Stimulated activated CD8-positive, alpha-beta memory T cell treated with anti-CD3 and anti-CD28 coated beads, Interleukin-4, amount 100 ng/mL, for 1 hour (primary cell): ENCODE measurements at places on chromosomes 12 and 14.

DNA sequence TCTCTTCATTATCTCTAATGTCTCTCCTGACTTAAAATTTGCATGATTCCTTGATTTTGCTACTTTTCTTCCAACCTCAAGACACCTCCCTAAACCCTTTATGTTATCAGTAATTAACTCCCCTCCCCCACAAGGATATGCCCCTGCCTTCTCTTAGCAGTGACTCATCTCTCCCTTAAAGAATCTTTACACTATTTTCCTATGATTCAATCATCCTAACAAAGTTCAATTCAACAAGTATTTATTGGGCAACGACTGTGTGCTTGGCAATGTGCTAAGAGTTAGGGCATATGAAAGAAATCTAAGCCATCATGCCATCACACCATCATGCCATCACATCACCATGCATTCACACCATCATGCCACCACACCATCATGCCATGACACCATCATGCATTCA lies 80.1 kb downstream of the ANO2 start:
- no peak for DNase-seq

DNA sequence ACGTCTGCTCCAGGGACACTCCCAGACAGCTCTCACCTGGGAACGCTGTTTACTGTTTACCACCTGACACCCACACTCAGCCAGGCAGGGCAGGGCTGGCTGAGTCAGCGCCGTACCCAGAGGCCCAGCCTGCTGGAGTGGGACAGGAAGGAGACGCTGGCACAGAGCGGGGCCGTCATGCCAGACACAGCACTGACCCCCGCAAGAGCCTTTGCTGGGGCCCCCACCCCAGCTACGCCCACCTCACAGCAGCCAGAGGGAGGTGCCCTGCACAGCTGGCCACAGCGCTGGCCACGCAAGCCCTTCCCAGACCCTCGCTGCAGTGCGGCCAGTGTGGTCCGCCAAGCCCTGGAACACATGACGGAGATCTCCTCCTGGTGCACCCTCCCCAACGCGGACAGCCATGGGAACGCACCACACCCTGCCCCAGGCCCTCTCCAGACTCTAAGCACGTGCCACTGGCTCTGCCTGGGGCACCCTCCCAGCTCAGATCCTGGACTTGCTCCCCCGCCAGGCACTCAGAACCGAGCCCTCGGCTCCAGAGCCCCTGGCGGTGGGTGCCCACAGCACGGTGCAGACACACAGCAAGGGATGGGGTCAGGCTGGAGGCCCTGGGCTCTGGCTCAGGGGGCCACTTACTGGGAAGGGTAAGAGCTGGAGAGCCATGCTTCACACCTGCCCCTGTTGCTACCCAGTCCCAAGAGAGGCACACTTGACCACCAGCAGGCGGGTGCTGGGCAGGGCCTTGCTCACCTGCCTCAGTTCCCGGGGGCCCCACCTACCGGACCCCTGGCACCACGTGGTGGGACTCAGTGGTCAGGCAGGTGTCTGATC lies 5.7 kb downstream of the AHNAK2 start:
- no peak for DNase-seq

DNA sequence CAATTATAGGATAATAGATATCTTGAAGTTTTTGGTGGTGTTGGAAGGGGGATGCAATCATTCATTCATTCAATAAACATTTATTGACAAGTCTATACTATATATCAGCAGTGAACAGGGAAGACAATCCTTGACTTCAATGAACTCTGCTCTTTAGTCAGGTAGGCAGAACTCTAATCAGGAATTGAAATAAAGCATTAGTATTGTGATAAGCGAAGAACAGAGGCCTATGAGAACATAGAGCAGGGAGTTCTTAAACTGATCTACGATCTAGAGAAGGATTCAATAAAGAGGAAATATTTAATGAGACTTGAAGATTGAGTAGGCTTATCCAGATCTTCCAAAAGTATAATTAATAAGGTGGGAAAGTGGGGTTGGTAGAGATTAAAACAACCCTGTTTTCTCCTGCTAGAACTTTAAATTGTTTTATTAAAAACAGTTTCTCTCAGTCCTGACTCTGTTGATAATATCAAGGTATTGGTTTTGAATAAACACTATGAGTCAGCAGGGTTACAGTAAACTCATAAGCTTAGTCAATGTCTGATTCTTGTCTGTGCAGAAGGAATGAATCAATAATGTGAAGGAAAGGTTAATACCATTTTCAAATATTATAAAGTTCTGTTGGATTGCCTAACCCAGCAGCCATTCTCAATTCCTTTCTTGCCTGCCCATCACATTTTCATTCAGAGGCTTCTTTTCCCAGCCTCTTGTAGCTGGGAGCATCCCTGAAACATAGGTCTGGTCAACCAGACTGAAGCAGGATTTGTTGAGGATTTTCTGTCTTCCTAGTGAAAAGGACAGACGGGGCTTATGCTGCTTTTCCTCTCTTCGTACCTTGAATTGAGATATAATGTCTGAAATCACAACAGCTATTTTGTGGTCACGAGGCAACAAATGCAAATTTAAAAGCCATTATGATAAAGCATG lies 38.9 kb upstream of the KTN1 start:
- no peak for DNase-seq

DNA sequence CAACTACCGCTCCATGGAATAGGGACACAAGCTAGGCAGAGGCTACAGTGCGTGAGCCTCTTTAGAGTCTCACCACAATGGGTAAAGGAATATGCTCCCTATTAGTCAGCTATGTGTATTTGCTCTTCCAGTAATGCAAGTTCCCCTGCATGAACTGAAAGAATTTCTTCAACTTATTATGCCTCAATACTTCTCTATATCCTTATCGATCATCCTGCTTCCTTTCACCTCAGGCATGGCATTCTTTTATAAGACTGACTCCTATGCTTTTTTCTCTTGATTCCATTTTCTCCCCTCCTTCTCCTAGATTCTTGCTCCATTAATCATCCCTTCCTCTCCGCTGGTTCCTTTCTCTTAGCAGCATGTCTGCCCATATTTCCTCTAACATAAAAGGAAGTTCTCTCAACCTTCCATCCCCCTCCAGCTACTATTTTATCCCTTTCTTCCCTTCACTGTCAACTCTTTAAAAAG lies 94.5 kb upstream of the CPM start:
- DNase-seq = no peak

DNA sequence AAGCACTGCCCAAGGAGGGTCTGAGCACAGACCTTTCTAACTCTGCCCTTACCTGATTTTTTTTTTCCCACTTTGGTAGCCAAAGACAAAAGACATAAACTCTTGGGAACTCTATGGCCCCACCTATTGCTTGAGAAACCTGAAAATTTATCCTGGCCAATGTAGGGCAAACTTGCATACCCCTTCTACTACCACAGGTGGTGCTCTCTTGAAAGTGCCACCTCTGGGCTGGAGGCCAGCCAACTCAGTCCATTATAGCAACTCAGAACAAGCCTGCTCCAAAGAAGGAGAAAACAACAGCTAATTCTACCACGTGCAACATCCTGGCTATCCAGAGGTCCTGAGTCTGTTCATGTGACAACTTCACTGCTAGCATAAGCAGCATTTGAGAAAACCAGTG lies 55.7 kb upstream of the ABCD2 start:
- DNase-seq = no peak

- no peak for DNase-seq
These were observed 405.8 kb downstream of the MED13L start for GRCh38 chr12:115871714-115872113.

DNA sequence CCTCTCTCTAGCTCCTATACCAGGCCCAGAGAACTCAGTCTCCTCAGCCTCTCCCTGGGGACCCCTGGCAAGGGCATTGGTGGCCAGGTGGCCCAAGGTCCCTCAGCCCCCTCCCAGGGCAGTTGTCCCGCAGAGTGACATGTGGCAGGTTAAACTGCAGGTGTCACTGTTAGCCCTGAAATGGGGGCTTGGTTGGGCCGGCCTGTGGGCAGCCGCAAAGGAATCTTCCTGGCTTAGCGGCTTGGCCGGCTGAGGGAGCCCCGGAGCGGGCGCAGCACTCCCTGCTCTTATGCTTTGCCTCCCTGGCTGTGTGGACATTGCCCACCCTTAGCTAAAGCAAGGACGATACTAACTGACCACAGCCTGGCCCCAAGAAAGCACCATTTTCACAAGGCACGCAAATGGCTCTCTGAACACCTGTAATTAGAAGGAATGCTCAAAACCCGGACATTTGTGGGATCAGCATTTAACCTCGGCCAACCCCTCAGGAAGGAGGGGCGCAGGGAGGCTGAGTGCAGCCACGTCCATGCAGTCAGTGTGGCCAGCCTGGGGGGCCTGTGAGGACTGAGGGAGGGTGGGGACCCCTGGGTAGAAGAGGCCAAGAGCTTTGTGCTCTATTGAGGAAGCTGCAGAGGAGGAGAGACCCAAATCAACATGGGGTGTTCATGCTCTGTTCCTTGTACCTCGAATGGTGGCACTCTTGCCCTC lies 82.2 kb downstream of the PAPOLA start:
- no peak for DNase-seq

DNA sequence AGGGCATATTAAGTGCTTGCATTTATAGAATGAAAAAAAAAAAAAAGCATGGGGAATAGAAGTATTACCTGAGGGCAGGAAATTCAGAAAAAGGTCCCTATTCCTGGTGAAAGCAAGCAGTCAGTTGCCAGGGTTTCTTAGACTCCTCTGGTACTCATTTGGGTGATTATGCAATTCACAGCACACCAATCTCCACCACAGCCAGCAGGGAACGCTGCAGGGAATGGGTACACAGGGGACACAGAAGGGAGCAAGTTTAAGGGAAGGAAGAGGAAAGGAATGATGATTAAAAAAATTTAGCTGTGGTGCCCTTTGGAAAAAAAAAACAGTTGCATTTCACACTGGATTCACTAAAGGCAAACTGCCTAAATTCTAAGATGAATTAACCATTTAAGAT lies 14.2 kb downstream of the BLTP3B start:
- no peak for DNase-seq

DNA sequence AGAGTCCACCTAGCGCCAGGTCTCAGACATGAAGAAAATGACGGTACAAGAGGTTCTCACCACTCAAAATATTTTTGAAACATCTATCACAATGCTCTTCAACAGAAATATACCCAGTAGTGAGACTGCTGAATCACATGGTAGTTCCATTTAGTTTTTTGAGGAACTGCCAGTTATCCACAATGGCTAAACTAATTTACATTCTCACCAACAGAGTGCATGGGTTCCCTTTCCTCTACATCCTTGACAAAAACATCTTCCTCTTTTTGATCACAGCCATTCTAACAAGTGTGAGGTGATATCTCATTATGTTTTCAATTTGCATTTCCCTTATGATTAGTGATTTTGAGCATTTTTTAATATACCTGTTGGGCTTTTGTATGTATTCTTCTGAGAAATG lies 5.7 kb upstream of the GPR65 start:
- DNase-seq = no peak

DNA sequence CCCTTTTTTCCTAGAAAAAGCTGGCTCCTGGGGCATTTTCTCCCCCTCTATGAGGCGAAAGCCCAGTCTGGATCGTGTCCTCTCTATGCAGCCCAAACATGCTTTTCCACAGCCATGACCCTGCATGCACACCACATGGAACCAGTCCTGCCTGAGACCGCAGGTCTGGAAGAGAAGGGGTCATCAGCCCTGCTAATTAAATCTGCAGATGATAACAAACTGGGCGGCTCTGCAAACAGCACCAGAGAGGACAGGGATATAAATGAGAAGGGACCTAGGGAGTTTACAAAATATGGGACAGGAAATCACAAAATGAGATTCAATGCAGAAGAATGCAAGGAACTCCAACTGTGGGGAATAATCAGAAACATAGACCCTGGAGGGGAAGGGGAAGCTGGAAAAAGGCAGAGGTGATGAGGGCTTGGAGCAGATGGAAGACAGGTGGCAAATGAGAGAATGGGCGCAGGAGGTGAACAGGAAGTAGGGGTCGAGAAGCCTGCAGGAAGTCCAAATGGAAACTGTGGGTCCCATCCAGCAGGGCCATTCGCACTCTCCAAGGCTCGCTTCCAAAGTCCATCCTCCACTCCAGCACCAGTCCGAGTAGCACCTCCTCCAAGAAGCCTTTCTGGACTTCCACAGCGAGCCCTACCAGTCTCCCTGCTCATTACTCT lies 76.3 kb downstream of the ANO2 start:
- no peak for DNase-seq

DNA sequence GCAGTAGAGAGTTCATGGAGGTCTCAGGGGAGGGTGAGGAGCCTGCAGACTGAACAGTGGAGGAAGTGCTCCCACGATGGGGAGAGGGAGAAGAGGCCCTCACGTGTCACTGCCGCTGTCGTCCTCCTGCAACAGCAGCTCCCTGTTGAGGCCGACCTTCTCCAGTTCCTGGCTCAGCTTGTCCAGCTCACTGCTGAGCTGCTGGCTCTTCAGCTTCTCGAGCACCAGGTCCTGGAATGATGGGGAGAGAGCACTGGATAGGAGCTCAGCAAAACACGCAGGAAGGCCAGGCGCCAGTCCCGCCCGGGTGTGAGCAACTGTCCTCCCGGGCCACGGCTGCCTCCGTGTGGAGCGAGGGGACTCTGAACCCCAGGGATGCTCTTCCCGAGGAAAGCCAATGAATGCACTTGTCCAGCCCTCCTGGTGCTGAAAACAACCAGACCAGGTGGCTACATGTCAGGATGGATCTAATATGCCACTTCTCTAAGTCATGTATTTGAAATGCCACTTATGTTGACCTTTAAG lies 65.3 kb upstream of the GPR68 start:
- DNase-seq = no peak

- DNase-seq = no peak
These were observed 495.7 kb downstream of the GALC start for GRCh38 chr14:87497301-87497700.

GRCh38 chr14:89603938-89604480 lies 187.0 kb upstream of the FOXN3 start:
- DNase-seq = no peak

GRCh38 chr12:111211910-111212757 lies 156.8 kb downstream of the PHETA1 start:
- DNase-seq = no peak

GRCh38 chr12:66120477-66120876 lies 10.1 kb downstream of the LLPH start:
- no peak for DNase-seq

DNA sequence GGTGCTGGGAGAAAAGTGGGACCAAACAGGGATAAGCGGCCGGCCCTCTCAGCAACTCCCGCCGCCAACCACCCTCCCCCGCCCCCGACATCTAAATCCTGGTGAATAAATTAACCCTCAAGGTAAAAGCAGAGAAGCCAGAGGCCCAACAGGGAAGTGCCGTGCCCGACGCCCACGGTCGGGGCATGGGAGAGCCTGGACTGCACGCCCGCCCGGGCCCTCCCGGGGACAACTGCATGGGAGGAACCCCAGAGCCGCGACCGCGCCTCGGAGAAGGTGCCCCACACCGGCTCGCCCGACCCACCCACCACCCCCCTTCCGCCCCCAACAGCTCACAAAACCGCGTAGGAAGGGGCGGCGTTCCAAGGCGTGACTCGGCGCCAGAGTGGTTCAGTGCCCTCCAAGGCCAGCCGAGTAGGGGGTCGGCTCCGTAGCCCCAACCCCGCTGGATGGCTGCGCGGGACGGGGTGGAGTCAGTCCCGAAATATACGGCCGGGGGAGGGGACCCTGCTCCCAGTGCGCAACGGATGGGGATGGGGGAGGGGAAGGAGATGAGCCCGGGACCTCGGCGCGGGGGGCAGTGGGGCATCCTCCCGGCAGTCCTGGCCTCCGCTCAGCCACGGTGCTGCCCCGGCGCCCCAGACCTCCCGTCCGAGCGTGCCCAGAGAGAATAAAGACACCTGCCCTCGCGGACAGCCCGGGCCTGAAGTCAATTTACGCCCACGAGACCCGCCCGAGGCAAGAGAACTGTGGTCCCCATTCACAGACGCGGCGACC lies 732 bp downstream of the SLC25A29 start:
- DNase-seq = peak; percentile 25

GRCh38 chr12:17035372-17035771 lies 429.4 kb upstream of the LMO3 start:
- DNase-seq = no peak
